Effector CD8-positive, alpha-beta T cell (primary cell): ENCODE measurements at places on chromosomes 3 and 15.

DNA sequence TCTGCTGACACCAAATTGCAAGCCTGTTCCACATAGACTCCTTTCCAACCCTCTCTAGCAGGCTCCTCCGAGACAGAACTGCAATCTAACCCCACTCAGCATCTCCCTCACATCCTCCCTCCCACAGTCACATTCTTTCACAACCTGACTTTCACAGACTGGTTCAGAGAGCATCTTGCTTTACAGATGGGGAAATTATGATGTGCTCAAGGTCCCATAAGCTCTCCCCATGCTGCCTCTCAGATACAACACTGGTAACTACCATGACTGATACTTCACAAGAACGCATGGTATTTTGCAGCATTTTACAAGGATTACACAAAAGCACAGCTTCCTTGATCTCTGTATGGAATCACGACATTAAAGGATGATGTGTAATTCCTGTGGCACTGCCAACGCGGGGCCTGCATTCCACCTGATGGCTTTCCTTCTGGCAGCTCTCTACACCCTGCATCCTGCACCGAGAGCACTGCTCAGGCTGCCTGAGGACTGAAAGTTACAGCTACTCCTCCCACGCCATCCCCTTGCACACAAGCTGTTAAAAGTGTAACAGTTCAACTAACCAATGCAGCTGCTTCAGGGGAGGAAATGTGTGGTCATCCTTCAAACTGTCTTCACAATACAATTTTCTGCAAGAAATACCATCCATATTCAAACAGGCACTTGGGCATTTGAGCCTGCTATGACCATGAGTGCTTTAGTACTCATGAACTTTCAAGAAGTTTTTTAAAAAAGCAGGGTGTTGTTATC lies 27.6 kb downstream of the TBC1D2B start:
- DNase-seq, result no peak

DNA sequence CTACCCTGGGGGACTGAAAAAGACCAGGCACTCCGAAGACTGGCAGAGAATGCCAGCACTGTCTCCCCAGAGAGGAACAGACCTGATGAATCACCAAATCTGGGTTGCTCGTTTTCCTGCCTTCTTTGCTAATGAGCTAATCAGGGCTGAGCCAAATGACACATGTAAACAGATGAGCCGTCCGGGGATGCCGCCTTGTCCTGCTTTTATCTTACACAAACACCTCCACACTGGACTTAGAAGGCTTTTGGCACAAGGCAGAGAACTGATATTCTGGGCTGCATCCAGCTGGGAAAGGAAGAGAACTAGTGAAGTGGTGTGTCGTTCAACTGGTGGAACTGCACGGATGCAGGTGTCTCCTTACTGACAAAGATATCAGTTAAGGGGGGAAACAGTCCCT lies 88.1 kb downstream of the MECOM start:
- DNase-seq, result no peak

DNA sequence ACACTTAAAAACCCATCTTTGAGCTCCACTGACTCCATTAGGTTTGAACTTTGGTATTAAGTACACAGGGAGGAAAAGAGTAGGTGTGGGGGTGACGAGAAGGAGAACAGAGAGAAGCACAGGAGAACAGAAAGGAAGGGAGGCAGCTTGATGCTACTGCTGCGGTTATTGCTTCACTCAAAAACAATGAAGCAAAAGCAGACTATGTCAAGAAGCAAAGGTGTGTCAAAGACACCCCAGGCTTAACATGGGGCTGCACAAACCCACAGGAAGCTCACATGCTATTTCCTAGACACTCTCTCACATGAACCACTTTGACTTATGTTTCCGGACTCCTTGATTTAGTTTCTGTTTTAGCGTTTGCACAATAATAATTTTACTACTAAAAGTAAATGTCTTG lies 961.0 kb upstream of the CFAP20DC start:
- DNase-seq, result peak; percentile 1

DNA sequence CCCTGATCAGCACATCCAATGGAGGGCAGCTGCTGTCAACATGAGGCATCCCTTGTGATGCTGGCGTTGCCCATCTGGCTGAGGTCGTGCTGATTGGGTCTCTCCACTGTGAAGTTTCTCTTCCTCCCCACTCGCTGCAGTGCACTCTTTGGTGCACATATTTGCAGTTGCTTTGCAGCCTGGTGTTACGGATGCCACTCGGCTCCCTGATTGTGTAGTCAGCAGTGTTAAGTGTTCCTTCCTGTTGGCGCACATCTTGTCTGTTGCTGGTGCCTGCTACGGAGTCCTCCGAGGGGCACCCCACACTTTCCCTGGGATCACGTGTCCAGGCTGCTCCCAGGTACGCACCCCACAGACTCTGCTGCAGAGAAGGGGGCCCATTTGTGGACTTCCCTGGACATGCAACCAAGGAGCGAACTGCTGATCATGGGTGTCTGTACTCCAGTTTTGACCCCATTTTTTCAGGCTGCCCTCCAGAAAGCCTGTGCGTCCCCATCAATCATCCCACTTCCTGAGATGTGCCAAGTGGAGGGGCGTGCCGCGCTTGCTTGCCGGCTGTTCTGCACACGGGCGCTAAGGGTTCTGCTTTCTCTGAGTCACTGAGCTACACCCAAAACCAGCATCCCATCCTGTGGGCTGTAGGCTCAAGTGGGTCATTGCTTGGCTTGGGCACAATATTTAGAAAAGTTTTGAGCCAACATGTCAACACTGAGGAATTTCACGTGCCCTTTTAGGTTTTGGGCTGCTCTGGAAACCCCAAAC lies 98.6 kb downstream of the FBLN2 start:
- DNase-seq, result no peak

DNA sequence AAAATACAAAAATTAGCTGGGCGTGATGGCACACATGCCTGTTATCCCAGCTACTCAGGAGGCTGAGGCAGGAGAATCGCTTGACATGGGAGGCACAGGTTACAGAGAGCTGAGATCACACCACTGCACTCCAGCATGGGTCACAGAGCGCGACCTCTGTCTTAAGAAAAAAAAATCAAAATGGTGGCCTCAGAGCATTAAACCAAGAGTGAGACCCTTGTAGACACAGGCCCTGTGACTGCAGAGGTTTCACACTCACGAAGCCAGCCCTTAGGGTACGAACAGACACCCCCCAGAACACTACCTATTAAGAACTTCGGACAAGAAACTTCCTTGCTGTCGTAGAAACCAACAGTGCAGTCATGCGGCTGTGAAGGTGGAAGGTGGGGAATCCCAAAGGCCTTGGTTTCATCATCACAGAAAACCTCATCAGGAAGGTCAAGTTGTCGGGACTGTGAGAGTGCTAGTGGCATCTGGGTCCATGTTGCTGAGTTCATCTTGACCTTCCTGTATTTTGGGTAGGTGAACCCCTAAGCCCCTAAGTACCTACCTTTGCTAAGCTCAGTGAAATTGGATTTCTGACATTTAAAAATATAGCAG lies 4.8 kb upstream of the PDE8A start:
- DNase-seq, result no peak

GRCh38 chr15:48945386-48945785 lies 18.3 kb downstream of the SHC4 start:
- DNase-seq, result no peak

DNA sequence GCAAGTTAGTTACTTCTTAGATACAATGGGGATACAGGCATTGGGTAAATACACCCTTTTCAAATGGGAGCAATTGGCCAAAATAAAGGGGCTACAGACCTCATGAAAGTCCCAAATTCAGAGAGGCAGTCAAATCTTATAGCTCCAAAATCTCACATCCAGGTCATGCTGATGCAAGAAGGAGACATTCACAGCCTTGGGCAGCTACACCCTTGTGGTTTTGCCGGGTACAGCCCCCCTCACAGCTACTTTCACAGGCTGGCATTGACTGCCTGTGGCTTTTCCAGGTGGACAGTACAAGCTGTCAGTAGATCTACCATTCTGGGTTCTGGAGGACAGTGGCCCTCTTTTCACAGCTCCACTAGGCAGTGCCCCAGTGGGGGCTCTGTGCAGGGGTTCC lies 17.5 kb upstream of the PLSCR1 start:
- no peak for DNase-seq

DNA sequence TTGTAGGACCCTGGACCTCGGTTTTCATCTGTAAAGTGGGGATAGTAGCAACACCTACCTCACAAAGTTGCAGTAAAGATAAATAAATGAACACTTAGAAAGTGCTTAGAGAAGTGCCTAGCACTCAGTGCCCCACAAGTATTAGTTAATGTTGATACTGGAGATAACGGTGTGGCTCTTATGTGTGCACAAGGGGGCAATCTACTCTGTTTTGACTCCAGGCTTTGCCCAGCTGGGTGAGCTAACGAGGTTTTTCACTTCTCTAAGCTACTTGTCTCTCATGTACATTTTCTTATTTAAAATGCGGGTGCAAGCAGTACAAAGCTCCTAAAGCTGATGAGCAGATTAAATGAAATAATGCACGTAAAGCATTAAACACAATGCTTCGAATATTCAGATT lies 193.5 kb upstream of the ICE2 start:
- DNase-seq, result no peak

DNA sequence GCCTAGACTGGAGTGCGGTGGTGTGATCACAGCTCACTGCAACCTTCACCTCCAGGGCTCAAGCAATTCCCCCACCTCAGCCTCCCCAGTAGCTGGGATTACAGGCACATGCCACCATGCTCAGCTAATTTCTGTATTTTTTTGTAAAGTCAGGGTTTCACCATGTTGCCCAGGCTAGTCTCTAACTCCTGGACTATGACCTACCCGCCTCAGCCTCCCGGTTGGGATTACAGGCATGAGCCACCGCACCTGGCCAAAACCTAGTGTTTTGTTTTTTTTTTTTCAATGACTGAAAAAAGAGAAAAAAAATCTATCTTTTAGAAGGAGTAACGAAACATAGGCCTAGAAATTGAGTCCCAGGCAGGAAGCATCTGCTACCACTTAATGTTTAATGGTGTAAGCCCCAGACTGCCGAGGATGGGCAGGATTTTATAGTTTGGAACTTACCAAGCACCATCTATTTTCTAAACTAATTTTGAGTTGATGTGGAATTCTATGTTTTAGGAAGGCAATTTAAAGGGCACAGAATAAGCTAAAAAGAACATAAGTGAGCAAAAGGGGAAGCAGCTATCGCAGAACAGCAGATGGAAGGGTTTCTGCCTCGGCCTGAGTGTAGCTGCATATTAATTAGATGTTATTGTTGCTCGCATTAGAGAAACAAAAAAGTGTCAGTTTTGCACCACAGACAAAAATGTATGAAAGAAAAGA lies 24.2 kb upstream of the CA12 start:
- no peak for DNase-seq

- no peak for DNase-seq
These were observed 588.4 kb downstream of the NAALADL2 start for GRCh38 chr3:175447521-175447920.

DNA sequence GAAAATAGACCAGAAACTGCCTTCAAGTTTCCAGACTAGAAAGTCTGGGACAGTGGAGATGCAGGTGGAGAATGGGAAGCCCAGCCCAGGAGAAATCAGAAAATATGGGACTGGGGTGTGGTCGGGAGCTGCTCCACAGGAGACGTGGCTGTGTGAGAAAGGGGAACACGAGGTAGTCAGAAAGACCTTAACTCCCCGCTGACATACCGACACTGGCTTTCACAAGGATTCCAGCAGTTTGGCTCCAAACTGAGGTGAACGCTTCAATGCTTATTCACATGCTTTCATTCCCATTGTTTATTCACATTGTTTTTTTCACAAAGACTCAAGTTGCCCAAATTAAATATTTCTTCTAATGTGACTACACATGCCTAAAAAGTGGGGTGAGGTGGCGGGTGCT lies 111.5 kb upstream of the SLCO3A1 start:
- DNase-seq, result no peak

DNA sequence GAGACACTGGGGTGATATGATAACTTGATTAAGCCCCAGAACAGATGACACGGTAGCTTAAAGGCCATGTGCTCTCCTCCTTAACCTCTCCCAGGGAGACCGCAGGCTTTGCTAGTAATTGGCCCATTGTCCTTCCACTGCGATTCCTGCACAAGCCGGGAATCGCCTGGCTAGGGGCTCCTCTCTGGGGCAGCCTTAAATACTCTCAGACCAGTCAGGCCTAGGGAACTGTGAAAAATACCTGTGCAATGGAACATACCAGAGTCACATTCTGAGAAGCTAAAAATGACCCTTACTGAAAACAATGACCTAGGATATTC lies 56.3 kb downstream of the CPN2 start:
- no peak for DNase-seq

- DNase-seq, result no peak
These were observed 162.1 kb downstream of the FOXP1 start for GRCh38 chr3:71421475-71421819.

GRCh38 chr3:79928687-79929408 lies 161.1 kb upstream of the ROBO1 start:
- DNase-seq, result no peak

GRCh38 chr3:2589336-2589969 lies 490.8 kb downstream of the CNTN4 start:
- no peak for DNase-seq

GRCh38 chr3:2211568-2211967 lies 112.9 kb downstream of the CNTN4 start:
- no peak for DNase-seq

GRCh38 chr3:20516311-20516710 lies 330.3 kb upstream of the SGO1 start:
- DNase-seq, result no peak

GRCh38 chr3:50356553-50356952 lies 2.8 kb downstream of the TMEM115 start:
- no peak for DNase-seq

DNA sequence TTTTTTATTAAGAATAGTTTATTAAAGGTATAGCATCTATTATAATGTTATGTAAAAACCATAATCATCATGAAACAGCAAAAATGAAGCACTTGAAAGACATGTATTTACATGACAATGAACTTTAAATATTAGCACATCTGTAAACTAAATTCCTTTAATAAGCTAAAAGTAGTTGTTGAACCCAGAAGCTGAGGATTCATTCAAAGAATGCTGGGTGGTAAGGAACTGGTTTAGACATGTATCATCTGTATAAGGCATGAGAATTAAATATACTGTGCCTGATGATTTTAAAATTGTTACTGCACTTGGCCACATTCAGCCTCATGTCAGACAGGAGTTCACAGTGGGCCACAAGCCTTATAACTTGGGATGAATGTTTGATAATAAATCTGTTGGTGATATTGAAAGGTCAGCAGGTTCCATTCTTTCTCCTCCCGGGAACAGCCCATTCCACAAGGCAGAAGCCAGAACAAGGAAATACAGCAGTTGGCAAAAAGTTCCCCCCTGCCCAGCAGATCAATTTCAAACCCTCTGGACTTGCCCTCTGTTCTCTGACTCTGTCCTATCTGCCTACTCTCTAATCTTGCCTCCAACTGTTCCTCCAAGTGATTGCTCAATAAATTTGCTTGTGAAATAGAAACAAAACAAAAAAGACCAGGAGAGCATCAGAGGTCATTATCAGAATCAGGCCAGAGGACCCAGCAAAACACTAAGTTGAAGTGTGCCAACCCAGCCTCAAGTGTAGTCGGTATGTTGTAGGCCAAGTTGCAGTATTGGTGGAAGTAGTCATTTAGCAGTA lies 49.8 kb upstream of the TEX264 start:
- no peak for DNase-seq
